ENCODE measurements at places on chromosomes 12 and 14.

DNA sequence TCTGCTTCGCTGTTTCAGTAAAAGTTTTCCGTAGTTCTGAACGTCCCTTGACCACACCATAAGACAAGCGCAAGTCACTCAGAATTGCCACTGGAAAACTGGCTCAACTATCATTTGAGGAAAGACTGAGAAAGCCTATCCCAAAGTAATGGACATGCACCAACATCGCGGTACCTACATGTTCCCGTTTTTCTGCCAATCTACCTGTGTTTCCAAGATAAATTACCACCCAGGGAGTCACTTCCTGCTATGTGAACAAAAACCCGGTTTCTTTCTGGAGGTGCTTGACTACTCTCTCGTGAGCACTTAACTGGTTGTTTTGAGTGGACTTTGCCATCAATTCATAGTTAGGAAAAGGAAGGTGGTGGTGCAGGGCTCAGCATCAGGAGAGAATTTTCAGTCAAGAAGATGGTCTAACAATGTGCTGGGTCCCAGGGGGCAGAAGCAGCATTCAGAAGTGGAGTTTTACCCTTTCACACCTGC, 1.4 kb downstream of the EGLN3 start:
- no peak for DNase-seq

DNA sequence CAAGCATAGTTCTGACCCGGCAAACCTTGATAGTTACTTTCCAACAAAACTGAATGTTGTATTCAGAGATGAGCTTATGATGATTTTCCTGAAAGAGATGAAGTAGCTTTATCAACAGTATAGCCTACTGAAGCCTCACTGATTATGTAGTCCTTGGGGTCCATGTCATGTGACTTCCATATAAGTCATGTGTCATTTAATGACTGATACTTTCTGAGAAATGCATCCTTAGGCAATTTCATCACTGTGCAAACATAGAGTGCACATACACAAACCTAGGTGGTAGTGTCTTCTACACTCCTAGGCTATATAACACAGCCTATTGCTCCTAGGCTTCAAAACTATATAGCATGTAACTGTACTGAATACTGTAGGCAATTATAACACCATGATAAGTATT, 28.5 kb upstream of the TUBA1C start:
- DNase-seq, result no peak

DNA sequence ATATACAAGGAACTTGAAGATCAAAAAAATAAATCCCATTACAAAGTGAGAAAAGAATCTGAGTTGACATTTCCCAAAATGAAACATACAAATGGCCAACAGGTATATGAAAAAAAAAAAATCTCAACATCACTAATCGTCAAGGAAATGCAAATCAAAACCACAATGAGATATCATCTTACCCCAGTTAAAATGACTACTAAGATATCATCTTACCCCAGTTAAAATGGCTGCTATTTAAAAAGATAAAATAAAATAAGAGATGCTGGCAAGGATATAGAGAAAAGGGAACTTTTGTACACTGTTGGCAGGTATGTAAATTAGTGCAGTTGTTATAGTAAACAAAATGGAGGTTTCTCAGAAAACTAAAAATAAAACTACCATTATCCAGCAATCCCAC, 44.4 kb downstream of the PLEKHG7 start:
- no peak for DNase-seq

DNA sequence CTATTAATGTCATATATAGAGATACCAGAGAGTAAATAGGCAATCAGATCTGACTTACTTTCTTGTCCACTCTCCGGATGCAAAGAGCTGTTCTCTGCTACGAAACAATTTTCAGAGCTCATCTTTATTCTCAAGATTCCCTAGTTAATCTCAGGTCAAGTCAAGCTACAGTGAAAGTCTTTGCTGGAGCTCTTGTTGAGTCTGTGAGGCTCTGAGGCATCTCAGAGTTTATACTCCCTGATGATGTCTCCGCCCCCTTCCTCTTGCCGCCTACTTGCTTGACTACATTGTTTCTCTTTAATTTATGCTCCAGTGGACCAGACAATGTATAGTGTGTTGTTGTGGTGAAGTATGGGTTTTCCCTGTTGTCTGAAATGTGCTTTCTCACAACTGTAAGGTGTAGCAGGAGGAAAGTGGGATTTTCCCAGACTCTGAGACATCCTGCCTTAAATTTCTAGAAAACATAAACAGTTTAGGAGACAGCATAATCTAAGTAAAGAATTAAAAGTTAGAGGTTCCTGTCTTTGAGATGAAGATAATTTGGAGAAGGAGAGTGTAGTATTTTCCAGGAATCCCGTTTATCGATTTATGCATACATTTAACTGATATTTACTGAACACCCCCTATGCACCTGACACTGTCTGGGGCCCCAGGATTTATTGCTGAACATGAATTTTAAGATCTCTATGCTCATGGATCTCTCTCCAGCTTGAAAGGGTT, at the start of gene CD69:
Gene CD69, minus strand, starts transcription at position 203 of the 720 bp plus-strand sequence. Its CDS starts 81 bp downstream, at position 122.
- DNase-seq, result peak; percentile 69

DNA sequence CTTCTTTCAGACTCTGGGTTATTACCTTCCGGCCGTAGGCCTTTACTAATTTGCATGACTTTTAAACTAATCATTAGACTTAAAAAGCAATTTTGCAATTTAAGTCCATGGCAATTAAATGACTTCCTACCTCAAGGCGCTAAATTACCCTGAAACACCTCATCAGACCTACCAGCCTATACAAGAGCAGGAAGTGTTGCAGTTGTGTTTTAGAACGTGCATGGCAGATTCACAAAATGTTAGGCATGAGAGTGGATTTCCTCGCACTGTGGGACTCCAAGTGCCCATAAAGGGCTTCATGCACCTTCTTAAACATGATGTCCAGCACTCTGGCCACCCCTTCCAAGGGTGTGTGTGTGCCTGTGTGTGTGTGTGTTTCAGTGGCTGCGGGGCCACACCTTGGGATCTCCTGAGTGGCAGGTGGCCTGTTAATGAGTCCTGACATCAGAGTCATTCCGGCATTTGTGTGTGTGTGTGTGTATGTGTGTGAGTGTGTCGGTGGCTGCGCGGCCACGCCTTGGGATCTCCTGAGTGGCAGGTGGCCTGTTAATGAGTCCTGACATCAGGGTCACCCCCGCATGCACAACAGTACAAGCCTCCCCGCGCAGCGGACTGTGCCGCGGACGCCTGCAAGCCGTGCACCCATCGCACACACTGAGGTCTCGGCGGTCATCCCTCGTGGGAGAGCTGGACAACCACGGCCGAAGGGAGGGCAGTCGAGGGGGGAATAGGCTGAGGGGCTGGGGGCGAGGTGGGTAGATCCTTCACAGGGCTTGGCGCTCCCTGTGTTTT, 900 bp downstream of the C2CD5 start:
- DNase-seq, result peak; percentile 24
